ENCODE measurements at places on chromosomes 4 and X.

- no peak for DNase-seq
Observed at GRCh38 chr4:99264927-99265326, 25.9 kb downstream of the ADH1A start.

DNA sequence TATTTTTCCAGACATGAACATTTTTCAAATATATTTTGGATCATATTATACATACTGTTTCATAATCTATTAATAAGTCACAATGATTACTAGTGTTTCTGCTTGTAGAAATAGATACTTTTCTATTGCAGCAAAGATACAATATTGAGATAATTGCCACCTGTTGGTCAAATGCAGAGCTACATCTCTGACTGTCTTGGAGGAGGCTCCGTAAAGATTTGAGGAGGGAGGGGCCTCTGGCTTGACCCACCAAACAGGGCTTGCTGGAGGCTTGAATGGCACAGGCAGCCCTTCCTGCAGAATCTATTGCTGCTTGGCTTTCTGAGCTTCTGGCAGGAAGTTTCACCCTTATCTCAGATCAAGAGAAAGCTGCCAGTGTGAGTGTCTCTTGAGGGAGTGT is 99.3 kb upstream of the ARMCX2 start:
- DNase-seq = peak; percentile 1

DNA sequence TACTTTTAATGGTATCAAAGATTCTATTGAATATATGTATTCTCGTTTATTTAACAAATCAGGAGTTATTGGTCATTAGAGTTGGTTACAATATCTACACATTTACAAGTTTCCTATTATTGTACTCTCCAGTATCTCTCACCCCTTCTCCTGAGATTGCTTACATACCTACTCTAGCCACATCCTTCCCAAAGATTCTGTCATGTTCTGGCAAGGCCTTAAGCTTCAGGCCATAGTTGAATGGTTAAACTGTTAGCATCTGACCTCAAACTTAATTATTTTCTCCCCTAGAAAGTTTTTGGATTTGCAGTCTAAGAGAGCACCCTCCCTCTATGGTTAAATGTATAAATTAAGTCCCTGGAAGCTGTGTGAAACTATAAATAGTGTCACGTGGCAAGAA is 784.2 kb downstream of the GLUD2 start:
- no peak for DNase-seq

DNA sequence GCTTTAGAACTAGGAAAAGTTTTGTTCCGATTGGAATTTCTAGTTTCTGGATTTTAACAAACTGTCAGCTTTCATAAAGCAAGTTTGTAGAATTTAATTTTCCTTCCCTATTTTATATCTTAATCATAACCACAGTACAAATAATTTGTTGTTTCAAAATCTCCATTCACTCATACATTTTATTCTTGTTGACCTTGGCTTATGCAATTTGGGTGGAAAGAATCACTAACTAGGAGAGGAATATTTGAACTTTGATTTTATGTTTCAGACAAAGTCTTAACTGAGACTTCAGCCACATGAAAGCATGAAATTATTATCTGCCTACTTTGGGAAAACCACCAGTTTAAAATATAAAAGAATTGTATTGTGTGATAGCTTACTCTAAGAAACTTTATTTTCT is 427.9 kb downstream of the SPRY1 start:
- no peak for DNase-seq

DNA sequence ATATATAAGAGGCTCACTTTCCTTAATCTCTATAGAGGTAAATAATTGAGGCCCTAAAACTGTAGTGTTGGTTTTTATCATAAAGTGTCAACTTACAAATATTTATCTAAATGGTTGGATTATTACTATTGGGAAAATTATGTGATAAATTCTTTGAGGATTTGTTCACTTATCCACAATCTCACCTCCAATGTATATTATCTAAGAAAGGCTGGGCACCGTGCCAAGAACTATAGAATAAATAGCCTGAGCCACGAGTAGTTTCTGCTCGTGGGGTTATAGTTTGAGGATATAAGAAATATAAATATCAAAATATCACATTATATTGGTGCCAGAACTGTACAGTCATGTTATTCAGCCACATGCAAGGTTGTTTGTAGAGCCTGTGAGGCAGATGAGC is 177.9 kb downstream of the VEGFC start:
- DNase-seq = no peak

GRCh38 chr4:115028682-115029410 is 84.6 kb downstream of the NDST4 start:
- no peak for DNase-seq

DNA sequence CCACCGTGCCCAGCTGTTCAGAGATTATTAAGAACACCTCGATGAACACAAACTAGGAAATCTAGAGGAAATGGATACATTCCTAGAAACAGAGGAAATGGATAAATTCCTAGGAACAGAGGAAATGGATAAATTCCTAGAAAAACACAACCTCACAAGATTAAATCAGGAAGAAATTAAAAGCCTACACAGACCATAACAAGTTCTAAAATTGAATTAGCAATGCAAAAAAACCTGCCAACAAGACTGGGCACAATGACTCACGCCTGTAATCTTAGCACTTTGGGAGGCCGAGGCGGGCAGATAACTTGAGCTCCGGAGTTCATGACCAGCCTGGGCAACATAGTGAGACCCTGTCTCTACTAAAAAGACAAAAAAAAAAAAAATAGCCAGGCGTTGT is 13.1 kb upstream of the IDS start:
- no peak for DNase-seq

- no peak for DNase-seq
Observed at GRCh38 chr4:141352909-141353525, 132.3 kb downstream of the ZNF330 start.
